ENCODE measurements at places on chromosomes 4 and X. TPM values are rescaled to one million over a fixed set of nuclear protein-coding genes. Genes with fewer than 3 reads are reported as not detected.

Gene VCX3B
- not detected for total RNA-seq

Gene EMCN
- 1.2 TPM for total RNA-seq

GRCh38 chr4:113981591-113981990, 2.1 kb upstream of the ARSJ start:
- H3K4me1 ChIP-seq = no peaks in the 10 kb centered on the region
- DNase-seq = no peak
- peaks cover 3% of the 10 kb centered on the region for H3K27me3 ChIP-seq
- H3K4me3 ChIP-seq = no peak overlapping the region

DNA sequence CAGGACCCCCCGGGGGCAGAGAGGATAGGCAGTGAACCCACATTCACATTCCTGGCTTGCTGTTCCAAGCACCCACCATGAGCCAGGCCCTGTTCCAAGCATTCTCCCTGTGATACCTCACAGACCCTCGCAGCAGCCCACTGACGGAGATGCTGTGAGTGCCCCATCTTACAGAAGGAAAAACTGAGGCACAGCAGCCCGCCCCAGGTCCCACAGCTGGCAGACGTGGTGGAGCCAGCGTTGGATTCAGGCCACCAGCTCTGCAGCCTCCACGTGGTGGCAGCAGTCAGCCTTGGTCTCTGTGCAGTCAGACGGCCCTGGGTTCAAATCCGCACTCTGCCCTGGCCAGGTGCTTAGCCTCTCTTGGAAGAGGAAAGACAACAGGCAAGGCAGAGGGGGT, 16.8 kb downstream of the MAN2B2 start:
- H3K4me1 ChIP-seq = no peaks in the 10 kb centered on the region
- no peak overlapping the region for H3K27ac ChIP-seq
- no peak for DNase-seq
- no peak overlapping the region for H3K4me3 ChIP-seq

DNA sequence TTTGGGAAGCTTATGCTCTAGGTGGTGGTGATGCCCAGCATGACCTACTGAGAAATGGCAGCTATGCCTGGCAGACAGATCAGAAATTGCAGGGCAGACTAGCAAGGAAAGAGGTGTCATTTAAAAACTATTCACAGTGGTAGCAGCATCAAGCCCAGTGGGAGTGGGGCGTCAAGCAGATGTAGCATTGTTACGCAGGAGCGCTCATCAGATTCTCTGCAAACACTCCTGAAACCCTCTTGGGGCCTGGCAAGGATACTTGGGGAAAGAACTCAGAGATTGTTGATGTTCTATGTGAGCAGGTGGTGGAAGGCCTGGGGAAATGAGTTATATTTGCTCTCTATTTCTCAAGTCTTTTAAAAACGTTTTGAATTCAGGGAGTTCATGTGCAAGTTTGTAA, 437.6 kb downstream of the RAPGEF2 start:
- H3K27me3 ChIP-seq = no peaks in the 10 kb centered on the region
- DNase-seq = no peak
- H3K4me3 ChIP-seq = no peak overlapping the region
- no peaks in the 10 kb centered on the region for H3K4me1 ChIP-seq

GRCh38 chr4:8152090-8152864, 6.3 kb downstream of the ABLIM2 start:
- H3K4me1 ChIP-seq = peaks cover under 1% of the 10 kb centered on the region
- no peak overlapping the region for H3K27ac ChIP-seq
- no peaks in the 10 kb centered on the region for H3K27me3 ChIP-seq
- no peaks in the 10 kb centered on the region for H3K36me3 ChIP-seq

DNA sequence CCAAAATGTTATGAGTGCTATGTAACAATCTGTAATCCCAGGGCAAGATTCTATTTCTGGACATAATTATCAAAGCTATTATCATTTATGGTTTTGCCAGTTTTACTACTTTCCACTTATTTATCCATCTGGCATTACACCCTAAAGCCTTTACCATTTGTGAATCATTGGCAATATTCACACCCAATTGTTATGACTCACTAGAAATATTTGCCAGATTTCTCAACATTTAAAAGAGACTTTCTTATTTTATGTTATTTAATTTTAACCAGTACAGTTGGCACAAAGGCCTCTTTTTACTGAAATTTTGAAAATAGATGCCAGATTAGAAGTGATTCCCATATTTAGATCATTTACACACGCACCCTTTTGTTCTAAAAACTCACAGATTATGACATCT, 242.7 kb upstream of the WDFY3 start:
- DNase-seq = no peak
- no peak overlapping the region for H3K4me3 ChIP-seq
- H3K27ac ChIP-seq = no peak overlapping the region
- H3K27me3 ChIP-seq = no peaks in the 10 kb centered on the region
- no peaks in the 10 kb centered on the region for H3K4me1 ChIP-seq
